ENCODE measurements at places on chromosomes 7 and 10. TPM values are rescaled to one million over a fixed set of nuclear protein-coding genes. Genes with fewer than 3 reads are reported as not detected.

DNA sequence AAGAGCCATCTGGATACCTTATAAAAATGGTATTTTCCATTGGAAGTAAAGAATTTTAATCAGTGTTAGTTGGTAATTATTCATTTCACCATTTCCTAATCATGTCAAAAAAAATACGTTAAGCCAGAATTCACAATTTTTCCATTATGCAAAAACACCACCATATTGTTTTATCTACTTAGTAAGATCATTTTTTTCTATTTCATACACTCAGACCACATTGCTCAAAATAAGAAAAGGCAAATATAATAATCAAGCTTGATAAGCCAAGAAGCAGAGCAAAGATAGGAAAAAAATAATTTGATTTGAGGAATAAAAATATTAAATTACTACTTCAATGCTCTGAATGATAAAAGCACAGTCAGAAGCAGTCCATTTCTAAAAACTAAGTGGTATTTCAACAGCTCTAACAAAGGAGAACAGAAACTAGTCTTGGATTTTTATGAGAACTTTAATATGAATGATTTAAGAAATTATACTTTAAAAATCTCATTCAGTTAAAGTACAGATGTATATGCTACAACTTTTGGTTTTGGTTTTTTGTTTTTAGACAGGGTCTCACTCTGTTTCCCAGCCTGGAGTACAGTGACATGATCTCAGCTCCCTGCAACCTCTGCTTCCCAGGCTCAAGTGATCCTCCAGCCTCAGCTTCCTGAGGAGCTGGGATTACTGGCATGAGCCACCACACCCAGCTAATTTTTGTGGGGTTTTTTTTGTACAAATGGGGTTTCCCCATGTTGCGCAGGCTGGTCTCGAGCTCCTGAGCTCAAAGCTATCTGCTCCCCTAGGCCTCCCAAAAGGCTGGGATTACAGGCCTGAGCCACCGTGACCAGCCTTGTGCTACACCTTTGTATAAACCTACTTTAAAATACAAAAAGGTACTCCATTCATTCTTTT is 46.6 kb downstream of the LRRN3 start:
- no peak for DNase-seq

- no peak for DNase-seq
Observed at GRCh38 chr7:133491846-133492652, 239.2 kb downstream of the EXOC4 start.

GRCh38 chr7:20783700-20784387 is 2.8 kb downstream of the SP8 start:
- no peak for DNase-seq

BMPER gene
- polyA plus RNA-seq: 5.8 TPM

Measured in A549 (cell line).